ENCODE measurements at places on chromosomes 12 and 14.
A peak's percentile ranks its signal among the peaks of the same experiment; 100 is the strongest.

DNA sequence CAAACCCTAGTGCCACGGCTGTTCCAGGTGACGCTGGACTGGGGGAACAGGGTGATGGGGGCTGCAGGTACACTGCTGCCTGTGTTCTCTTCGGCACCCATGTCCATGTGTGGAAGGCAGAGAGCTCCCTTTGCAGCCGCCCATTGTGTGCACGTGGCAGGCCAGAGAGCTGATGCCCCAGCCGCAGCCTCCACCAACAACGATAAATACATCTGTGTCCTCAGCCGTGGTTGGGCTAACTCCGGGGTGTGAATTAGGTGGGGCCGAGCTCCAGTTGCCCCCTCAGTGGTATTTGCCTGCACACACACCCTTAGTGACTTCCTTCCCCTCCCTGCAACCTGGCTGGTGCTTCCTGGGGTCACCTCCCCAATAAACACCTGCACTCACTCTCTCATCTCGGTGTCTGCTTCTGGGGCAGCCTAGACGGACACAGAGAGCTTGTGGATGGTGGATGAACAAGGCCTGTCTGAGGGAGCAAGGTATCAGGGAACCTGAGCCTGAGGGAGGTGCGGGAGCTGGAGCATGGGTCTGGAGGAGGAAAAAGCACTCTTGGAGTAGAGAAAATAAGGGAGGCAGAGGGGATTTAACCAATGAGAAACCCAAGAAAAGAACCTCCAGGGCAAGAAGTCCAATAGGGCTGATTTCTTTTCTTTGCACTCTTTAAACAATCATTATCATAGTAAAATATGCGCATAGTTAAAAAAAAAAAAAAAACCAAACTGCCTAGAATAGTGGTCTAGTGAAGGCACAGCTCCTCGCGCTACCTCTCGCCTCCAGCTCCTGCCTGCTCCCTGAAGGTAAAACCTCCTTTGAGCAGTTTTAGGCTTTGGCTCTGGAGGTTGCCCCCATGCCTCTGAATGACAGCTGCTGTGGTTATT, 112.6 kb downstream of the ZNF664 start:
- no peak for DNase-seq

- DNase-seq, result peak; percentile 72
Observed at GRCh38 chr12:49838973-49839633, 3.8 kb downstream of the BCDIN3D start.

DNA sequence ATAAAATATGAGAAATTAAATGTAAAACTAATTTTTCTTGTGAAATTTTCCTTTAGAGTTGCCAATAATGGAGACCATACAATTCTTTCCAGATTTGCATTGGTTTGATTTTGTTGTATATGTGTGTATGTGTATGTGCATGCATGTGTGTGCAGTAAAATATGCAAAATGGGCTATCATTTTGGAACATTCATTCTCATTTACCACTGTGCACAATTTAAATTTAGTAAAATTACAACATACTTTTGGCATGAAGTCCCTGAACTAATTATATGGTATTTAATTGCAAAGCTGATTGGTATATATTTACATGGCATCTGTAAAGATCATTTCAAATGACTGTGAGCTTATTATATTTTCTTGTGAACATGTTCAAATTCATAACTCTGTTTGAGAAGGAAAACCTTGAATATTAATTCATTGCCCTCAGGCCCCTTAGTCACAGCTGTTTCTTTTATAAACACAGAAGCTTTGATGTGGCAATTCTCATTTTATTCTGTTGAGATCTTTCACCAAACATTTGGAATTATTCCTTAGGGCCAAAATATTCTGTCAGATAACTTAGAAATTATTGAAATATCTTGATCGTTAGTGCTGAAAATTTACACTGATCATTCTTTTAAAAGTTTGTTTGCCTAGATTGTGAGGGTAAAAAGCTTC, 17.6 kb downstream of the KERA start:
- DNase-seq, result peak; percentile 22

GRCh38 chr12:10320643-10321042, 13.0 kb downstream of the KLRD1 start:
- no peak for DNase-seq

DNA sequence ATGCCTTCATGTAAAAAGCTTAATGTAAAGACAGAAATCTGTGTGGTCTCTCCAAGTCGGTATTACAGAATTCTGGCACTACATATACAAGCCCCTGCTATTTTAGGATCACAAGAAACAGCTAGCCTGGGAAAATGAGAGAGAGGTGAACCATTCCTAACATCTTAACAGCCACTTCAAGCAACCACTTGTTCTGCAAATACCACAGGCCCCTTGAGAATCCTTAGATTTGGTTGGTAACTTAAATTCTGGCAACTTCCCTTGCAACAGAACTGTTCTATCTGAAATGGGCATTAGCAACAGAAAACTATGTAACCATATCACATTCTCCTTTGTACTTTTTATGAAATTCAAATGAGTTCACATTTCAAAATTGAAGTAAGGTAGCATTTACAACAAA, 68.5 kb downstream of the SPPL3 start:
- no peak for DNase-seq

DNA sequence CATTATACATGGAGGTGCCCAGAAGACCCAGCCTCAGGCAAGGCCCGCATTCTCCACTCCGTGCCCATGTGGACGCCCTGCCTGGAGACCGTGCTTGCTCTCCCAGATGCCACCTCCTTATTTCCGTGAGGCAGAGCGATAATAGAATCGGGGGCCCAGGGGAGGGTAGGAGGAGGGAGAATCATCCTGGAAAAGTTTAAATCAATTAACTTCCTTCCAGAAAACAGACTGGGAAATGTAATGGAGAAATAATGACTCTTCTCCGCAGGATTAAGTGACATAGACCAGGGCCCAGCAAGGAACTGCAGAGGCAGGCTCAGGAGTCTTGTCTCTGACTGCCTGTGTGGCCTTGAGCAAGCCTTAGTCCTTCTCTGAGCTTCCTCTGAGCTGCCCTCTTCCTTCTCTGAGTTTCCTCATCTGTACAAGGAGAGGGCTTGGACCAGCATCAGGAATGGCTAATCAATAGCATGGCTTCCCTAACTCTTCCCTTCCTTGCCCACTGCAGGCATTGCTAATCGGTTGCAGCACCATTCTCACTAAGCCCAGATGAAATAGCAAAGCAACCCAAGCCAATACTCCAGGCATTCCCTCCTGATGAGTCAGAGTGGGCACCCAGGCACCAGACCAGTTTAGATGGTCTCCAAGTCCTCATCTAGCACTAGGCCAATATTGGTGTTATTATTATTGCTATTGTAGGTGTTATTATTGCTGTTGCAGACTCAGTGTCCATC, 11.3 kb upstream of the FAM222A start:
- no peak for DNase-seq

DNA sequence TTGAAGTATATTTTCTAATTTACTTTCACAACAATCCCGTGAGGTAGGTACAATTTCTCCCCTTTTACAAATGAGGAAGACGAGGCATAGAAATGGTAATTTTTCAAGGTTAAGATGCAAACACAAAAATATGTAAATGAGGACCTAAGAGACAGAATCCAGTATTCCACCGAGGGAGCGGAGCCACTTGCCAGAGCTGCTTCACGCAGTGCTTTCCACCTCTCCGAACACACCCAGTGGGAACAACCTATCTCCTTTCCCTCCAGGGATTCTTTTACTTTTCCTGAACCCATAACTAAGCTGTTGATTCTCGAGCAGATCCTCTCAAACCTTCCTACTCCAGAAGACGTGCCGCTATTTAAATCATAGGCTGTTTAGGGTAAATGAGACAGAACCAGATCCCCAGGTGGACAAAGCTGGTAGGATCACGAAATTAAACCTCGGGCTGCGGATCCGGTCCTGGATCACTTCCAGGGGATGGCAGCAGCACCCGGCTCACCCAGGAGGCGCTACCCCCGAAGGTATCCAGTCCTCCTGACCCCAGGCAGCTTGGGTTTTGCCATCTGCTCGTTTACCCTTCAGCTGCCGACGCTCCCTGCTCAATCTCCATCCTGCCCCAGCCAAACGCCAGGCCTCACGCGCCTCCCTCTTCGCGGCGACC, 1.5 kb downstream of the DDHD1 start:
- DNase-seq, result peak; percentile 33

DNA sequence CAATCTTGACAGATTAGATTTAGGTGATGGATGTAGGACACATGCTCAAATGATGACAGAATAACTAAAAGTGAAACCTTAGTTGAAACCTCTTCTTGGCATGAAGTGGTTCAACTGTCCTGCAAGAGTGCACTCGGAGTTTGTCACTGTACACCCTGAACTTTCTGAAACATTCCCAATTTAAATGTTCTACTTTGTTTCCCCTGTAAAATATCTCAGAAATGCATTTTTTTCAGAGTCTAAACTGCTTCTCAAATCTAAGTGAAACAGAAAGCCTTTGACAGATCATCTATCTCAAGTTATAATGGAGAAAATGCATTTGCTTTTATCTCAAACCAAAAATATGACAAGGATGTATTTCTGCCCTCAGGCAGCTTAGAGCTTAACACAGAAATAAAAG, 66.0 kb downstream of the BHLHE41 start:
- no peak for DNase-seq

- no peak for DNase-seq
Observed at GRCh38 chr14:69036757-69037506, 57.8 kb upstream of the ACTN1 start.

GRCh38 chr12:112977641-112978040, 678 bp upstream of the OAS2 start:
- no peak for DNase-seq

GRCh38 chr12:52662918-52663229, 10.9 kb upstream of the KRT2 start:
- DNase-seq, result no peak

- no peak for DNase-seq
Observed at GRCh38 chr12:120990487-120991055, 12.2 kb downstream of the HNF1A start.

GRCh38 chr14:51228391-51228790, 11.7 kb upstream of the TMX1 start:
- no peak for DNase-seq

GRCh38 chr14:52922059-52922458, 28.8 kb downstream of the FERMT2 start:
- no peak for DNase-seq

DNA sequence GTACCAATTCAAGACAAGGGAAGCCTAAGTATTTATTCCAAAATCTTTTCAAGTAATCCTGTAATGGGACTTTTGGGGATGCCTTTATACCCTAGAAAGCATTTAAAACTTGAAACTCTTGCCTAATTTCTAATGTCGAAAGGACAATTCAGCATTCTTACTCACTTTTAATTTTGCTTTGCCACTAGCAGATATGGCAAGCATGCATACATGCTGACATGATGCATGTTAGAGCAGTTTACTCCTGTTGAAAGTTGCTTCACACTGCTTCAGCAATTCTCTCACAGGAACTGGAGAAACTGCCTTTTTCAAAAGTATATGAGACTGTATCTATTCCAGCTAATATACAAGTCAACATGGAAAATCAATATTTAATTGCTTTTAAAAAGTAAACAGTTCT, 79.9 kb downstream of the TAOK3 start:
- DNase-seq, result no peak

DNA sequence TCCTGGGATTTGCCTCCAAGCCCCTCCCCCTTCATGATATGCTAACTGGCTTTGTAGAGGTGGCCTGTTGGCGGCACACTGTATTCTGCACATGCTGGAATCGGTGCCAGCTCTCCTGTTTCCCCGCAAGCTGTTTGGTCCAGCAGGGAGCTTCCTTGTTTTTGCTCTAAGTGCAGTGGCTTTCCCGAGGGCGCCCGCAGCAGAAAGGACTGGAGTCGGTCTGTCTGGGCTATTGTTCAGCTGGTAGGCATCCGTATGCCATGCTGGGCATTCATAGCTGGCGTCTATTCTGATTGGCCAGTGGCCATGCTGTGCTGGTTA, 88.9 kb upstream of the MED13L start:
- DNase-seq, result no peak

DNA sequence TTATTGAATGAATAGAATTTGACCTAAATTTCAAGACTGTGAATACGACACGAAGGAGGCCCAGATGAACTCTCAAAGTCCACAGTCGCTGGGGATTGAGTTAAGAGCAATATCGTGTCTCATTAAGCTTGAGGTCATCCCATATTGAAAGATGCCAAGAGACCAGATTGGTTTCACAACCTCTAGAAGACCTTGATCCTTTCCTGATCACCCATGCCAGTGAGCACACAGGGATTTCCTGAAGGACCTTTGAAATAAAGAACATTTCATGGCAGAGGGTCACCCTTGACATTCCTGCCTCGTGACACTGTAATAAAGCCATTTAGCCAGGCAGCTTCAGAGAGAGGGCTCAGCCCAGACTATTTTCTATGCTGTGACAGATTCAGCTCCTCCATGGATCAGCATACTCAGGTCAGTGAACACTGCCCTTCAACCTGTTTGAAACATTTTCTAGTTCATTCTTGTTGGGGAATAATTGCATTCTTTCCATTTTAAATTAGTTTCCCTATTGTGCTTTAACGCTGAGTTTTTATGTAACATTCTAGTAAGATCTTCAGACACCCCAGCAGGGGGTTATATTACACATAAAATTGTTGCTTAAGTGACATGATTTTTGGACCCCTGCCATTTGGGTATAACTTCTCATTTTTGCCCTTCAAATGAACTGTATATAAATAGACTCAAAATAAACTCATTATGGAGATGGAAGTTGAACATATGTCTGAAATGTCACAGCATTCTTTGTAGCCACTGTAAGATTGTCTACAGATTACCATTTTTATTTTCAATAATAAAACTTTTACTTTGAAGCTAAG, 213.2 kb downstream of the C12orf50 start:
- peak; percentile 98 for DNase-seq

DNA sequence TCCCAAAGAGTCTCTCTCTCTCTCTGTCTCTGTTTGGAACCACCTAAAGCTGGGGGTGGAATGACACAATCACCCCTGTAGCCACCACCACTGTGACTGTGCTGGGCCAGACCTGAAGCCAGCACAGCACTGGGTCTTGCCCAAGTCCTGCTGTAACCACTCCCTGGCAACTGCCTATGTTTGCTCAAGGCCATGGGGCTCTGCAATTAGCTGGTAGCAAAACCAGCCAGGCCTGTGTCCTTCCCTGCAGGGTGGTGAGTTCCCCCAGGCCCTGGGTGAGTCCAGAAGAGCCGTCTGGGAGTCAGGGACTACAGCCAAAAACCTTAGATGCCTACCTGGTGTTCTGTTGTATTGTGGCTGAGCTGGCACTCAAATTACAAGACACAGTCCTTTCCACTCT, 50.8 kb downstream of the DGLUCY start:
- no peak for DNase-seq

DNA sequence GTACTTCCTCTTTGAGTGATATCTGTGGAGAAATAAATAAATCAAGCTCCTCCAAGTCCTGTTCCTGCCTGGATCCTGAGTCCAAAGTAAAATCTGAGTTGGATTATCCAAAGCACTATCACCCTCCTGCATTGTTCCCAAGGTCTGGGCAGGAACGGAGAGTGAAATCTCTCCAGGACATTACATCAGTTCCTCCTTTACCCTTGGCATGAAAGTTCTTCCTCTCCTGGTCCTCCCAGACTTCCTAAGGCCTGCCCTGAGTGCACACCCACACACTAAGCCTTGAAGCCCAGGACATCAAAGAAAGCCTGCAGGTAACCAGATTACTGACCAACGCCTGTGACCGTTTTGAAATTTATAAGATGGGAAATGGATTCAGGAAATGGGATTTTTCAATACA, 206.8 kb upstream of the BCL2L14 start:
- no peak for DNase-seq

Measured in choroid plexus epithelial cell (primary cell).